ENCODE measurements at places on chromosomes 5 and 9.
A peak's percentile ranks its signal among the peaks of the same experiment; 100 is the strongest.

DNA sequence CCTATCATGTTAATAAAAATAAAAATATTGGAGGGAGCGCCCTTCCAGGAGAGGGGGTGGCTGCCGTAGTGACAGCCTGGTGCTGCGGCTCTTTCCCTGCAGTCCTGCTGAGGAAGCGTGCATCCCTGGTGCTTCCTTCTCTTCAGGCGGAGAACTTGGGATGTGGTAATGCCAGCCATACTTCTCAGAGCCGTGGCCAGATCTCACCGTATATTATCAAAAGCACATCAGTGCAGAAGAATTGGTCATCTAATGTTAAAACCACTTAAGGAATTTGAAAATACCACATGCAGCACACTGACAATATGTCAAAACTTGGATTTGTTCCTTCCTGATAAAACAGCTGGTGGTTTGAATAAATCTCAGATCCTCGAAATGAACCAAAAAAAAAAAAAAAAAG lies 17.7 kb downstream of the C9orf40 start:
- no peaks in the 10 kb centered on the region for H3K27me3 ChIP-seq
- H3K4me3 ChIP-seq, result no peak overlapping the region
- no peaks in the 10 kb centered on the region for H3K36me3 ChIP-seq
- H3K4me1 ChIP-seq, result no peaks in the 10 kb centered on the region
- no peak for DNase-seq
- no peak overlapping the region for H3K27ac ChIP-seq

- no peak overlapping the region for H3K4me3 ChIP-seq
- no peak overlapping the region for H3K27ac ChIP-seq
- peaks cover 25% of the 10 kb centered on the region for H3K36me3 ChIP-seq
Observed at GRCh38 chr9:93122721-93123221, 11.3 kb downstream of the NINJ1 start.

- H3K4me3 ChIP-seq, result no peak overlapping the region
- DNase-seq, result no peak
- no peak overlapping the region for H3K27ac ChIP-seq
- peaks cover 5% of the 10 kb centered on the region for H3K4me1 ChIP-seq
- no peaks in the 10 kb centered on the region for H3K27me3 ChIP-seq
Observed at GRCh38 chr5:77748160-77748559, 28.0 kb downstream of the TBCA start.

GRCh38 chr9:114785866-114786650 lies 19.8 kb downstream of the TNFSF15 start:
- DNase-seq, result no peak
- H3K36me3 ChIP-seq, result no peaks in the 10 kb centered on the region
- H3K4me1 ChIP-seq, result no peaks in the 10 kb centered on the region
- no peak overlapping the region for H3K27ac ChIP-seq

GRCh38 chr5:13601112-13601511 lies 343.4 kb downstream of the DNAH5 start:
- no peak overlapping the region for H3K4me3 ChIP-seq
- no peaks in the 10 kb centered on the region for H3K27me3 ChIP-seq
- no peaks in the 10 kb centered on the region for H3K36me3 ChIP-seq
- no peaks in the 10 kb centered on the region for H3K4me1 ChIP-seq

GRCh38 chr5:59354811-59355210 lies 538.7 kb downstream of the PDE4D start:
- no peak for DNase-seq
- H3K27ac ChIP-seq, result no peak overlapping the region
- no peak overlapping the region for H3K4me3 ChIP-seq
- H3K4me1 ChIP-seq, result no peaks in the 10 kb centered on the region
- H3K36me3 ChIP-seq, result no peaks in the 10 kb centered on the region
- H3K27me3 ChIP-seq, result no peaks in the 10 kb centered on the region

DNA sequence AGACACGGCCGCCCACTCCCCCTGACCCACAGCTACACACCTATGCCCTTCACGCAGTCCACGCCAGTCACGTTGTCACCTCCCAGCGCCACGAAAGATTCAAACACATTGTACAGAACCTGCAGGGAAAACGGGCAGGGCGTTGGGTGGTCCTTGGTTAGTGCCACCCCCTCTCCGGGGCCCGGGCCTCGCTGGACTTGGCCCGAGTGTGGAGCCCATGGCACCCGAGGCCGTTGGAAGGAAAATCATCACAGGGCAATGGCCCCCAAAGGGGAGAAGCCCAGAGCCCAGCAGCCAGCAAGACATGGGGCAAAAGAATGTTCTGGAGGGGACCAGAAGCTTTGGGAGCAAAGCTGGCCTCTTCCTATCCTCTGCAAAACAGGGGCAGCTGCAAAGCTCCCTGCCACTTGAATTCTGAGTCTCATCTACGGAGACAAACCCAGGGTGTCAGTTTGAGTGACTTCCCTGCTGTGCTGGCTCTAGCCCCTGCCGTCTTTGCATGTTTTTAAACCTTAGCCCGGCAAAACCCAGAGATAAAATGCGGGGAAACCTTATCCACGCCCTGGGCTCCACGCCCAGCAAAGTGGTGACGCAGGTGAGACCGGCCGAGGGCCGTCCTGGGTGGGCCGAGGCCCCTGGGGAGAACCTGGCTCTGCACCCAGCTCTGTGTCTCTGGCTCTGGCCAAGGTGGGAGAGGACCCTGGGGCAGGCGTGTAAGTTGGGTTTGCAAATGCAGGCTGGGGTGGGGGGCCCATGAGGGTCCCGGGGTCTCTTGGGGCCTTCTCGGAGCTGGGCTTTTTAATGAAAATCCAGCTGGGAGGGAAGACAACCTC lies 38.9 kb downstream of the SLC9A3 start:
- peaks cover 3% of the 10 kb centered on the region for H3K27me3 ChIP-seq
- H3K4me3 ChIP-seq, result no peak overlapping the region
- H3K4me1 ChIP-seq, result peaks cover 4% of the 10 kb centered on the region
- no peak overlapping the region for H3K27ac ChIP-seq
- no peak for DNase-seq

DNA sequence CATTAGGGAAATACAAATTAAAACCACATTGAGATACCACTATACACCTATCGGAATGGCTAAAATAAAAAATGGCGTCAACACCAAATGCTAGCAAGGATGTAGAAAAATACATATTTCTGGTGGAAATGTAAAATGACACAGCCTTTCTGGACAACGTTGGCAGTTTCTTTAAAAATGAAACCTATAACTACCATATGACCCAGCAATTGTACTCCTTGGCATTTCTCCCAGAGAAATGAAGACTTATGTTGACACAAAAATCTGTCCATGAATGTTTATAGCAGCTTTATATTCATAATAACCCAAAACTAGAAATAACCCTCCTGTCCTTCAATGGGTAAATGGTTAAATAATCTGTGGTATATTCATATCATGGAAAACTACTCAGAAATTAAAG lies 188.7 kb upstream of the RAD23B start:
- no peaks in the 10 kb centered on the region for H3K27me3 ChIP-seq
- no peak overlapping the region for H3K4me3 ChIP-seq
- no peaks in the 10 kb centered on the region for H3K36me3 ChIP-seq
- H3K27ac ChIP-seq, result no peak overlapping the region
- no peaks in the 10 kb centered on the region for H3K4me1 ChIP-seq

- peaks cover 62% of the 10 kb centered on the region for H3K36me3 ChIP-seq
- no peak for DNase-seq
- no peaks in the 10 kb centered on the region for H3K27me3 ChIP-seq
- H3K27ac ChIP-seq, result no peak overlapping the region
Observed at GRCh38 chr5:134813407-134813806, 32.4 kb upstream of the C5orf24 start.

- DNase-seq, result no peak
- no peaks in the 10 kb centered on the region for H3K27me3 ChIP-seq
- no peaks in the 10 kb centered on the region for H3K36me3 ChIP-seq
- no peak overlapping the region for H3K27ac ChIP-seq
Observed at GRCh38 chr9:131980267-131981016, 99.2 kb downstream of the MED27 start.

- no peak overlapping the region for H3K27ac ChIP-seq
- no peak for DNase-seq
- no peaks in the 10 kb centered on the region for H3K4me1 ChIP-seq
- H3K27me3 ChIP-seq, result no peaks in the 10 kb centered on the region
- H3K4me3 ChIP-seq, result no peak overlapping the region
Observed at GRCh38 chr9:71928806-71929205, 17.4 kb downstream of the C9orf85 start.

DNA sequence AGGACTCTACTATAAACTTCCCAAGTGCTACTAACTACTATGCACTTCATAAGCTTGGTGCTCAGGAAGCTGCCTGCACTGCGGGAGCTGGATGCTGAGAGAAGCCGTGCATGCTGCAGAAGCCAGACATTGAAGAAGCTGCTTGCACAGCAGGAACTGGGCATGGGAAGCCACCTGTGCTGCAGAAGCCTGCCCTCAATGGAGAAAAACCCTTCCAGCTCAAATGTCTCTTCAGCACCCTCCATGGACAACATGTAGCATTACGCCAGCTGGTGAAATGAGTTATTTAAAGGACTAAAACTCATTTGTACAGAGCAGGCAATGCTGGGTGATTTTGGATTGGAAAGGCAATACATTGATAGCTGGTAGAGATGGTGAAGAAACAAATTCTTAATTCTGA lies 247.2 kb downstream of the KIF4B start:
- no peak for DNase-seq
- H3K36me3 ChIP-seq, result no peaks in the 10 kb centered on the region
- H3K27me3 ChIP-seq, result no peaks in the 10 kb centered on the region
- H3K4me1 ChIP-seq, result no peaks in the 10 kb centered on the region

GRCh38 chr9:135320943-135321342 lies 158.6 kb upstream of the PPP1R26 start:
- DNase-seq, result no peak
- H3K27ac ChIP-seq, result no peak overlapping the region
- no peak overlapping the region for H3K4me3 ChIP-seq
- H3K36me3 ChIP-seq, result no peaks in the 10 kb centered on the region

DNA sequence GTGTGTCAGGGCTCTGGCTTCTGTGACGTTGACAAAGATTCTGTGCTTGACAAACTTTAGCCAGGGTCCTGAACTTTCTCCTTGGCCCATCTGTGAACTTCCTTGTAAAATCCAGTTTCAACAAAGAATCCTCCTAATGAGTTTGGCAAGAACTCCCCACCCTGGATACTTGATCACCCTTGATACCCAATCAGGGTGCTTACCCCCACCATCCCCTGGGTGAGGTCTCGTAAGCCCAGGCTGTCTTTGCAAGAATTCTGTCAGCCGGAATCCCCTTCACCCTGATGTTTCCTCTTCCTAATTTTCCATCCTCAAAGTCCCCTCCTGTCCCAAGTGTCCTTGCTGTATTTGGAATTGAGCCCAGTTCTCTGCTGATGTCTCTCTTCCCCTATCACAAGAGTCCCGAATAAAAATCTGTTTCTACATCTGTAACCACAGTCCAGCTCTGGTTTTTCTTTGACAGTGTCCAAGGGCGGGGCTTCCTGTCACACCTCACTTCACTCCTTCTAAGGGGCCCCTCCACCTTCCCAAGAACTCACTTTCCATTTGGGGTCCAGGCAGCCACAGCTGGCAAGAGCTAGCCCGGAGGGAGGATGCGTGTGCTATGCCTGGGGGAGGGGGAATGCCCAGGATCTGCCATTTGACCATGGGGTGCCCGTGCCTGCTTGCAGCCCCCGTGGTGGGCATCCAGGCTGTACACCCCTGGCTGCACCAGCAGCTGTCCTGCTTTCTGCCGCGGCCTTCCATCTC lies 2.7 kb upstream of the CARD19 start:
- H3K4me3 ChIP-seq, result peak overlapping the region; percentile 18
- no peak for DNase-seq
- H3K36me3 ChIP-seq, result no peaks in the 10 kb centered on the region
- peaks cover 45% of the 10 kb centered on the region for H3K4me1 ChIP-seq

DNA sequence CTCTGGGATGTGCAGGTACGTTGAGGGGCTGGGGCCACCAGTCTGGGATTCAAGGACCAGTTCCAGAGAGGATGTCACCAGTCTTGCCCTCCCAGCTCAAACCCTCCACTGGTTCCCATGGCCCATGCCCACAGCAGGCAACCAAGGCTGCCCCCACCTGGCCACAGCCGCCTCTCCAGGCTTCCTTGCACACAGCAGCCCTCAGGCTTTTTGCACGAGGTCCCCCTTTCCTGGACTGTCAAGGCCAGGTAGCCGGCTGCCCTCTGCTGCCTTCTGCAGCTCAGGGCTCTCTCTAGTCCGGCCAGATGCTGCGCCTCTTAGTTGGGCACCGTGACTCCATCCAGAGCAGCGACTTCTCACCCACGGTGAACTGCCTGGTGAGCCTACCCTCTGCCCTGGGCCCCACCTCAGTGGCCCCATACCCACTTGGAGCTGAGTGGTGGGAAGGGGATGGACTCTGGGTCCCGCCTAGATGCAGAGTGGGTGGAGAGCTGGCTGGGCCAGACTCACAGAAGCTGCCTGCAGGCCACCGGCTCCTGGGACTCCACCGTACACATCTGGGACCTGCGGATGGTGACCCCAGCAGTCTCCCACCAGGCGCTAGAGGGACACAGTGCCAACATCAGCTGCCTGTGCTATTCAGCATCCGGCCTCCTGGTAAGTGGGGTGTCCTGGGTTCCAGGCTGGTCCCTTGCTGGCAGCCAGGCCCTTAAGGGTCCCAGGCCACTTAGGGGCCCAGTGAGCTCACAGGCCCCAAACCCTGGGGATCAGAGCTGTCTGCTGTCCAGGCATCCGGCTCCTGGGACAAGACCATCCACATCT lies 2.9 kb downstream of the WDR38 start:
- DNase-seq, result no peak
- H3K27ac ChIP-seq, result no peak overlapping the region
- no peak overlapping the region for H3K4me3 ChIP-seq
- H3K27me3 ChIP-seq, result no peaks in the 10 kb centered on the region

GRCh38 chr9:70923961-70924360 lies 197.5 kb downstream of the TRPM3 start:
- no peaks in the 10 kb centered on the region for H3K27me3 ChIP-seq
- no peaks in the 10 kb centered on the region for H3K4me1 ChIP-seq
- H3K36me3 ChIP-seq, result no peaks in the 10 kb centered on the region
- DNase-seq, result no peak

DNA sequence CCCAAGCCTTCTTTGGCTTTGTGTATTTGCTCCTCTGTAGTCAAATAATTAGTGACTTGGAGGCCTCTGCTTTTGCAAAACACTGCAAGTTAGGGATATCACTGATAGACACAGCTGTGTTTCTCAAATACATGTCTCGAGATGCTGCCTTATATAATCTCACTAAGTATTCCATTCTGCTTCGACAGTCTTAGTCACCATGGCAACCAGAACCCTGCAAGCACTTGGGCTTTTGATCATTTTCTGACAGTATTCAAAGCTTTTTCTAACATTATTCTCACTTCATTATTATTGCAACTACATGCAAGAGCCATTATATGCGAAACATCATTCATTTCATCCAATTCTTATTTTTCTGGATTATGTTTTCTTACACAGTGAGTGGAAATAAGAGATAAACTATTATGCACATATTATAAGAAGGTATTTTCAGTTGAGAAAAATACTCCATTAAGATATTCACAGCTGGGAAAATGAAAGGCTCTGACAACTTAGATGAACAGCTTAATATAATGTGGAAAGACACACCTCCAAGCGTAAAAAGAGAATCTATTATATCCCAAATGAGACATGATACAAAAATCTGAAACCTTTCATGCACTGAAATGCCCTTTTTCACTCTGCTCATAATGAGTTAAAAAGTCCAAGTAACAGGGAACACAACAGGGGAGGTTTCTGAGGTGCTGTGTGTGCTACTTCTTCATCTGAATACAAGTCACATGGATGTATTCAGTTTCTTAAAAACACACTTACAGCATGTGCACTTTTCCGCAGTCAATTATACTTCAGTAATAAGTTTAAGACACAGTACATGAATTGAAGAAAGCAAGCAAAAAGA lies 93.9 kb downstream of the SCAI start:
- no peak overlapping the region for H3K27ac ChIP-seq
- H3K4me1 ChIP-seq, result no peaks in the 10 kb centered on the region
- no peaks in the 10 kb centered on the region for H3K27me3 ChIP-seq
